AG08396 (cell line): ENCODE measurements at places on chromosomes 7 and 10.

DNA sequence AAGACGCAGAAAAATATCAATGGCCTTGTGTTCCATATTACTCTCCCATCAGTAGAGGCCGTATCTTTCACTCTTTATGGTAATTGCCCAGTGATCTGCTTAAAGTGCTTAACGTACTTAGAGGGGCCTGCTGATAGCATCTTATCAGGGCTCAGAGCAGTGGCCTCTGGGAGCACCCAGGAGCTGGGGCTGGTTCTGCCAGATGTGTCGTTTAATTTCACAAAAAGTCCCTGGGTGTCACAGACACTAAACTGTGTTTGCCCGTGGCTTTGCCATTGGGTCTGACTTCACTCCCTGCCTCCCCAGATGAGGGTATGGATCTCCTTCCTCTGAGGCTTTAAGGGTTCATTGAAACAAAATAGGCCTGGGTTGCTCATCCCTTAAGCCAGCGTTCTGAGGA, 435.3 kb downstream of the GATA3 start:
- no peak for DNase-seq

- peak; percentile 86 for DNase-seq
Measured at GRCh38 chr10:59177031-59177797, 771 bp downstream of the PHYHIPL start.

GRCh38 chr10:124294811-124295770, 123.6 kb downstream of the OAT start:
- DNase-seq, result no peak

GRCh38 chr7:112547916-112548315, 67.1 kb downstream of the LSMEM1 start:
- DNase-seq, result no peak

DNA sequence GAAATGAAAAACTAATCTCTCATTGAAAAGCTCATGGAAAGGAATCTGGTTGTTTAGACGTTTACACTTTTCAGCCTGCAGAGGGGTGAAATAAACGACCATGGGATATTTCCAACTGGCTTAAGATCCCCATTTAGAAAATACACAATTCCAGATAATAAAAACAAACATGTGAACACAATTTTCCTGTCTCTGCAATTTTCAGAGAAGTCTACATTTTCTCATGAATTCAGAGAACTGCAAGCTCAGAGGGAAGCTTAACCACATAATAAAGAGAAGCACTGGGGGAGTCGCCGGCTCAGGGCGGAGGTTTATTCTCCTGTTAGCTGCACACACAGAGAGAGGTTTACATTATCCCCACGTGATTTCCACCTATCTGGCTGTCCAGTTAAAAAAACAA, 215.2 kb downstream of the FANK1 start:
- no peak for DNase-seq

GRCh38 chr7:83178066-83178465, 15.4 kb upstream of the PCLO start:
- DNase-seq, result no peak

DNA sequence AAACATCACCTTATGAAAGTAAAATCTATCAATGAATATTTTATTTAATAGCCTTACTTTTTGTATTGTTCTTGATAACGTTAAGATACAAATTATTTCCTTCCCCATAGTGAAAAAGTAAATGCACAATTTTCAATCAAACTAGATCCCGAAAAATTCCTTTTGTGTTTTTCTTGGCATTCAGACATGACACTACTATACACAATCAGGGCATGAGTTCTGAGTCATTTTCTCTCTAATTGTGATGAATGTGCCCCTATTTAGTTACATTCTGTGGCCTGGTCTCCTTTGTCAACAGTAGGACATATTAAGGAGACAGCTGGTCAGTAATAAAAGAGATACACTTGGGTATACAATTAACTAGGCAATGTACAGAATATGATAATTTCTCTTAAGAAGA, 19.8 kb downstream of the COL1A2 start:
- DNase-seq, result no peak

GRCh38 chr7:2120251-2120660, 112.5 kb downstream of the MAD1L1 start:
- DNase-seq, result no peak

DNA sequence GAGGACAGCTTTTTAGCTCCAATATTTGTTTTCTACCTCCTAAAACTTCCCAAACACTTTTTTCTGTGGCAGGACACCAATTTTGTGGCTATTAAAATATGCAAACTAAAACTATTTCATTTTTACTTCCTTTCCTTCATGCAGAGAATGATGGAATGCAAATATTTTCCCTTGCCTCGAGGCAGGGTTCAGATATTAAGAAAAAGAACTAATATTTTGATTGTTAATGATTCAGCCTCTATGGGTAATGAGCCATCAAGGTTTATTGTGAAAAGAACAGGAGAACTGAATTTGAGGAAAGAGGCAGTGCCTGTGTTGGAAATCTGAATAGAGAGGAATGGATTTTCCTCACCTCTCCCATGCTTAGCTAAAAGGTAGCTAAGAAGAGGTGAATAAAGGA, 43.1 kb upstream of the CASD1 start:
- DNase-seq, result no peak
